ENCODE measurements at places on chromosomes 4 and X. TPM values are rescaled to one million over a fixed set of nuclear protein-coding genes. Genes with fewer than 3 reads are reported as not detected.

DNA sequence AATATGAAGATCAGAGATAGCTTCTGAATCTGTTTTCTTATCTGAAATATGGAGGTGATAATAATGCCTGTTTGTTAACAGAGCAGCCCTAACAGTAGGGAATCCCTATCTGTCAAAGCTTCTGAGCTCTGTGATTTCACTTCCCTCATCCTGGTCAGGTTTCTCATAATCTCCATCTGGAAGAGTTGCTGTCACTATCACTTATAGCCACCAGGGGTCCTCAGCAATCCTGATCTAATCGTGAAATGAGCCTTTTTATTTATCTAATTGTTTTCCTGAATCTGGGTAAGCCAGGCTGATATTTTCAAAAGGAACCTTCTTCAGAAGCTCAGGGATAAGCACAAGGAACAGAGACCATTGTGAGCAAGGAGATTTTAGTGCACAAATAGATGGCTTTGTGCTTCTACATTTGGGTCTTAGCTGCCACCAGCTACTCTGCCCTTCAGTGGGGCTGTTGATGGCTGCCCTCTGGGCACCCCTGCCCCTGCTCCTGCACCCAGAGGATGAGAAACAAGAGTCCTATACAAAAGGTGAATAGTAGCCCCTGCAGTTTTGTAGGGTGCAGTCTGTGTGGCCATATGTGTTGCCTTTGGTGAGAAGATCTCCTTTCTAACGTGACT is 196.4 kb upstream of the RADX start:
- peak; percentile 42 for ATAC-seq

DNA sequence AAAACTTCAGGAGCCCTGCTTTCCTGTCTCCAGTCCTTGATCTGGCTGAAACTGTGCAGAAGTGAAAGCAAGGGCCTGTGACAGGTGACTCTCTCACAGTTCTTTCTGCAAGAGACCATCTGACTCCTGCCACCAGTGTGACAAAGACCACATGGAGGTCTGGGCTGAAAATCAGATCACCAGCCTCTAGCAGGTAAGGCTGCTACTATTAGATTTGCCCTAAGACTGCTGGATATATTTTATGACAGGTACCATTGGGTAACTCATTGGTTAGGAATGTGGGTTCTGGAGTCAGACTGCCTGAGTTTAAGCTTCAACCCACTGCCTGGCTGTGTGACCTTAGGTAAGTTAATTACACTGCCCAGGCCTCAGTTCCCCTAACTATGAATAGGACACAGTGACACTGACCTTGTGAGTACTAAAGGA is 163.3 kb upstream of the SLC7A11 start:
- ATAC-seq = no peak

Gene PARM1
- 1.2 TPM for total RNA-seq

Gene LGI2
- total RNA-seq = 10.9 TPM

Measured in motor neuron (in vitro differentiated cells).